Type B pancreatic cell (in vitro differentiated cells): ENCODE measurements at places on chromosomes 2 and 18. TPM values are rescaled to one million over a fixed set of nuclear protein-coding genes. Genes with fewer than 3 reads are reported as not detected.

DNA sequence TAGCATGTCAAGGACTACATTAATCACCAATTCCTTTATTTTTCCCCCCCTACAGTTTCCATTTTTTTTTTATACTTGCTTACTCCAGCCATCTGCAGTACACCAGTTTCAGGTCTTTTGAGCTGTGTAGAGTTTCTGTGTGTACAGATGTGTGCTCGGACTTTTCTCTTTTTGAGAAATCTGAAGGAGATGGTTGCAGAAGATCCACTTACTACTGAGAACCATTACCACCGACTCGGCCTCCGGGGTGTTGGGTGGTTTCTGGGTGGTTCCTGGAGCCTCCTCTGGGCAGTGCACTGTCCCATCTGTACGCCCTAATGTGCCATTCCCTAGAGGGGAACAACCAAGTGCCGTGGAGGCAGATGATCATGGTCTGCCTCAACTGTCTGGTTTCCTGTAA is 15.4 kb upstream of the LYPD6B start:
- H3K27me3 ChIP-seq = peaks cover 1% of the 10 kb centered on the region
- no peak for DNase-seq
- H3K4me1 ChIP-seq = peaks cover 34% of the 10 kb centered on the region
- no peak overlapping the region for H3K4me3 ChIP-seq

DNA sequence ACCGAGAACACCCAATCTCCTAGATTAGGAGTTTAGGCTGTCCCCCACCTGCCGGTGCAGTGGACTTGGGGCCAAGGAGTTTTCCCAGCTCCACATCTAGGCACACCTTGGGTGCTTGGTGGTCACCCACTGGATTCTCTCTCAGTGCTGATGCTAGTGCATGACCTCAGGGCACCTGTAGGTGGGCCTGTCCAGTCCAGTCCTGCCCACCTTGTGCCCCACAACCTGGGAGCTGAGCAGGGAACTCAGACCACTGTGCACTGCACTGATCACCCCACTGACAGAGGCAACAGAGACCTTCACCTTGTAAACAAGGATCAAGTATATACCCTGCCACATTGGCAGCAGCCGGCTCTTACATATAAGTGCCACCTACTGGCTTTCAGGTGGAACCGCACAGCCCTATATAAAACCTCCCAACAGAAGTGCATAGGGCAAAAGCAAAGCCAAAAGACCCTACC is 12.7 kb upstream of the CDH19 start:
- DNase-seq = no peak
- no peak overlapping the region for H3K27ac ChIP-seq
- no peak overlapping the region for H3K4me3 ChIP-seq
- peaks cover 2% of the 10 kb centered on the region for H3K27me3 ChIP-seq
- H3K4me1 ChIP-seq = no peaks in the 10 kb centered on the region
- no peaks in the 10 kb centered on the region for H3K36me3 ChIP-seq

GPBAR1 gene
- total RNA-seq = 2.1 and 5.7 TPM in 2 replicates

DNA sequence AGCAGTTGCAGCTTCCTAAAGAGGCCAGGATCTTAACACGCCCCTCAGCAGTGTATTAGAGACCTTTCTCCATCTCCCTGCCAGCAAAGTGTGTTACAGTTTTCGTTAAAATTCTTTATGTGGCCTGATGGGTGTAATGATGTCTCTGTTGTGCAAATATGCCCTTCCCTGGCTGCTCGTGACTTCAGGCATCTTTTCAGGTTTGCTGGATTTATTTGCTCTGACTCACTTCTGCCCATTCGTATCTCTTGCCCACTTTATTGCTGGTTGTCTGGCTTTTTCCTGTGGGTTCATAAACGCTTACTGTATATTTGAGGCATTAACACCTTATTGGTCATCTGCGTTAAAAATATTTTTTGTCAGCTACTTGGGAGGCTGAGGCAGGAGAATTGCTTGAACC is 134.5 kb downstream of the ASB1 start:
- no peak overlapping the region for H3K27ac ChIP-seq
- no peak for DNase-seq
- H3K4me1 ChIP-seq = no peaks in the 10 kb centered on the region
- H3K27me3 ChIP-seq = peaks cover 12% of the 10 kb centered on the region
- no peak overlapping the region for H3K4me3 ChIP-seq
- no peaks in the 10 kb centered on the region for H3K36me3 ChIP-seq
